ENCODE measurements at places on chromosomes 1 and 21.
A peak's percentile ranks its signal among the peaks of the same experiment; 100 is the strongest.

- DNase-seq = peak; percentile 83
Observed at GRCh38 chr1:54309631-54310366, 96.4 kb downstream of the SSBP3 start.

GRCh38 chr1:36522461-36523229 lies 39.9 kb upstream of the CSF3R start:
- DNase-seq = no peak

DNA sequence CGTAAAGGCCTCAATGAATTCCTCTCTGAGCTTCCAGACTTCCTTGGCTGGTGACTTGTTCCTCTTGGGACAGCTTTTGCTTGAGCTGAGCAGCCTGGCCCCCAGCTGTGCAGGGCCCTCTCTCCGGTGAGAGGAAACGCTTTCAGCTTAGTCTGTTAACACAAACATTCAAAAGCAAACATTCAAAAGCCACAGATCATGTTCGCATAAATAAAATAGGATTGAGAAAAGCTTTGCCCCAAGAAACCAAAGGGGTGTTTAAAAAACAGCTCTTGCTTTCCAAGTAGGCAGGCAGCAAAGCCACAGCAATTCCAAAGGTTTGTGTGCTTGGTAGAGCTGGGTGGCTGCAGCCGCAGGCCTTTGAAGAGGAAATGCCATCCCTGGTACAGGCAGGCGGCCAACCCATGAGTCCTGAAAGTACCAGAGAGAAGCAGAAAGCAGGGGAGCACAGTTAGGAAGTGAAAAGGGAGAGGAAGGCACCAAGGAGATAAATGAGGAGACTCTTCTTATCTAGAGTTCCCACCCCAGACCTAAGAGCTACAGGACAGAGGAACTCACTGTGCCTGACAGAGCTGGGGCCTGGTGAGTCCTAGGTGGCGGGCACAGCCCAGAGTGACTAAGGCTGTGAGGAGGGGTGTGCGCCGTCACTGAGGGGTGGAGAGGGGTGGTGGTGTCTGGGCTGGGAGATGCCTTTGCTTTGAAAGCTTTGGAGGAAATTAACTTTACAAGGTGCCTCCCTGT lies 48.4 kb downstream of the CCN1 start:
- no peak for DNase-seq

DNA sequence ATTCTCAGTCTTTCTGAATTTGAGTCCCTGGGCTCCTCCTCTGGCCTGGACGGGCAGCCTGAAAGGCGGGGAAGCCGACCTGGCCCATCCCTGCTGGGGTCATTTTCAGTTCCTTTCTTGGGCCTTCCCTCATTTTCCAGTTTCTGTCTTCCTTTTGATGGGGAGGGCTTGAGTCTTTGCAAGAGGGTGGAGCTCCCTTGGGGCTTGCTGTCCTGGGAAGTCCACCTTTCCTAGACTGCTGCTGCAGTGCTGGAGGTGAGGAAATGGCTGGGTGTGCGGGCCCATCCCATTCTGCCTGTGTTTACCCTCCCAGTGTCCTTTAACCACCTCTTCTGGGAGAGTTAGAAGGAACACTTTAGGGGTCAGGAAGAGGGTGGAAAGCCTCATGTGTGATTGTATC lies 40.4 kb upstream of the SYNC start:
- no peak for DNase-seq

DNA sequence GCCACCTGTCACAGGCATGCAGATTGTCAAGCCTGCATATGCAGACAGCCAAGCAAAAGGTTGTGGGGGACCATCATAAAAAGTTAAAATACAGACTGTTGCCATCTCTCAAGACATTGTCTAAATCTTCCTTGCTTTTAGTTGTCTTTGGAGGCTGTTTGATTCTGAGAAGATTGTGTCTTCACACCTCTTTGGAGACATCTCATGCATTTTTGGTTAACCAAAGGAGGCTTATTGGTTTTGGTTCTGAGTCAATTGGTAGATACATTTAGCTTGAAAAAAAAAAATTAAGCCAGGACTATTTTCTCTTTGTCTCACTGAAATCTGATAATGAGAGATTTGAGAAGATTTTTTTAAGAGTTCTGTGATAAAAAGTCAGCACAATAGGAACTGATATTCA lies 217.6 kb downstream of the LYPLAL1 start:
- no peak for DNase-seq

- no peak for DNase-seq
Observed at GRCh38 chr1:8165595-8166360, 139.7 kb upstream of the ERRFI1 start.

GRCh38 chr1:42914092-42914627 lies 44.5 kb downstream of the SLC2A1 start:
- DNase-seq = no peak

GRCh38 chr1:235866205-235866912 lies at the start of gene LYST:
LYST (minus strand) TSS chr1:235866906; CDS start chr1:235830417, 36,489 bp downstream.
- DNase-seq = peak; percentile 62

Data from NCI-H446 (cell line).